Right ventricle myocardium inferior (tissue), 1 donor: ENCODE measurements at places on chromosomes 16 and 17. TPM values are rescaled to one million over a fixed set of nuclear protein-coding genes. Genes with fewer than 3 reads are reported as not detected.

- DNase-seq, result no peak
These were observed 87.0 kb downstream of the HELZ start for GRCh38 chr17:67157732-67158639.

Gene ZACN
- total RNA-seq, result not detected

- no peak for DNase-seq
These were observed 60.4 kb upstream of the MMP2 start for GRCh38 chr16:55418586-55418985.

Gene KRT27
- total RNA-seq, result not detected

Gene GNAO1
- 32.2 TPM for total RNA-seq

DNA sequence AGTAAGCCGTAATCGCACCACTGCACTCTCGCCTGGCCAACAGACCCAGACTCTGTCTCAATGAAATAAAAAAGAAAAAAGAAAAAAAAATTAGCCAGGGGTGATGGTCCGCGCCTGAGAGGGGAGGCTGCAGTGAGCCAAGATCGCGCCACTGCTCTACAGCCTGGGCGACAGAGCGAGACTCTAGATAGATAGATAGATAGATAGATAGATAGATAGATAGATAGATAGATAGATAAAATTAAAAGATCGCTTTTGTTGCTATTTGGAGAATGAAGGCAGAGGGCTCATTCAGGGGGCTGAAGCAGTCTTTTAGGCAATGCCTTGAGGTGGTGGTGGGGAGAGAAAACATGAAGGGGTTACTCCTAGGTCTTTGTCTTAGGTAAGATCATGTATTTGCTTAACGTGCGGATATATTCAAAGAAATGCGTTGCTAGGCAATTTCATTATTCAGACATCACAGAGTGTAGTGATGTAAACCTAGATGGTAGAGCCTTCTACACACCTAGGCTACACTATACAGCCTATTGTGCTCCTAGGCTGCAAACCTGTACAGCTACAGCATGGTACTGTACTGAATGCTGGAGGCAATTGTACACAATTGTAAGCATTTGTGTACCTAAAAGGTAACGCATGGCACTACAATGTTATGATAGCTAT is 4.3 kb upstream of the HES7 start:
- no peak for DNase-seq

Gene SLC35G6
- total RNA-seq, result not detected

GRCh38 chr17:48579760-48580554 is 1.8 kb upstream of the HOXB4 start:
- no peak for DNase-seq

- no peak for DNase-seq
These were observed 44.1 kb upstream of the EMP2 start for GRCh38 chr16:10624527-10624926.

- DNase-seq, result no peak
These were observed 42.3 kb downstream of the FZD2 start for GRCh38 chr17:44599298-44600175.

DNA sequence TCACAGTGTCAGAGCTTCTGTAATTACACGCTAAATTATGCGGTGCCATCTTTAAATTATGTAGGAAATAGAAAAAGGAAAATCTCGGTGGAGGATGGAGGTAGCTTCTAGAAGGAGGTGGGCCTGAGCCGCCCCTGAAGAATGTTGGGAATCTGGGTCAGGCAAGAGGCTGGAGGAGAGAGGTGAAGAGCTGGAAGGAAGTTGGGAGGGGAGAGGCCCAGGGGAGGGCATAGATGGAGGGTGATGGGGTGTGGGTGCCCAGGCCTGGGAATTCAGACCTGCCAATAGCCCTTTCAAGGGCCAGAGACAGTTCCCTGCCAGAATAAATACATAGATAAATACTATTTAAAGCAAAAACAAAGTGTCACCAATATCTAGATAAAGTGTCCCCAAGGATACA is 415.0 kb upstream of the HSBP1 start:
- no peak for DNase-seq

- DNase-seq, result no peak
These were observed 50.4 kb downstream of the ARHGAP27 start for GRCh38 chr17:45382226-45382625.

- no peak for DNase-seq
These were observed 103.4 kb upstream of the IRX3 start for GRCh38 chr16:54389836-54390494.

DNA sequence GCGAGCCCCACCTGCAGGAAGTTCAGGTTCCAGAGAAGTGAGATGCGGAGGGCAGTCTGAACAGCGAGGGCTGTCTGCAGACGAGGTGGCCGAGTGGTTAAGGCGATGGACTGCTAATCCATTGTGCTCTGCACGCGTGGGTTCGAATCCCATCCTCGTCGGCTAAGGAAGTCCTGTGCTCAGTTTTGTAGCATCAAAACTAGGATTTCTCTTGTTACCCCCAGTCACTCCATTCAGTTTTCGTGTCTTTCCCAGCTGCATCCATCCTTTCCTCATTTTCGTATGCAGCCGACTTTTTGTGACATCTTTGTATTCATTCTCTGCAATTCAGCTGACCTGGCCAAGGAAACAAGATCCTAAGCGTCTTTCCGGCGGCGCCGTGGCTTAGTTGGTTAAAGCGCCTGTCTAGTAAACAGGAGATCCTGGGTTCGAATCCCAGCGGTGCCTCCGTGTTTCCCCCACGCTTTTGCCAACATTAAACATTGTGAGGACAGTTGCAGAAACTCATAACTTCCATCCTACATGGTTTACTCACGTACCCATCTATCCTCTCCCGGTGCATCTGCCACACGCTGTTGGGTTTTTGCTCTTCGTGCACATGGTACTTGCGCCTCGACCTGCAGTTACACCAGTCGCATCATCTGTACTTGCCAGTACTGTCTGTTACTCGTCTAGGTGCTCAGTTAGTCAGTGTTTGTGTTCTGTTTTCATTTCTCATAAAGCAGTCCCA is 3.0 kb downstream of the BORCS6 start:
- DNase-seq, result peak; percentile 93
